ENCODE measurements at places on chromosomes 13 and 19.
A peak's percentile ranks its signal among the peaks of the same experiment; 100 is the strongest.

- DNase-seq: no peak
Observed at GRCh38 chr13:46613409-46614049, 60.6 kb downstream of the LRCH1 start.

- DNase-seq: no peak
Observed at GRCh38 chr19:19443283-19443682, 37.8 kb downstream of the GATAD2A start.

GRCh38 chr19:38513762-38514167, 80.3 kb downstream of the RYR1 start:
- DNase-seq: no peak

DNA sequence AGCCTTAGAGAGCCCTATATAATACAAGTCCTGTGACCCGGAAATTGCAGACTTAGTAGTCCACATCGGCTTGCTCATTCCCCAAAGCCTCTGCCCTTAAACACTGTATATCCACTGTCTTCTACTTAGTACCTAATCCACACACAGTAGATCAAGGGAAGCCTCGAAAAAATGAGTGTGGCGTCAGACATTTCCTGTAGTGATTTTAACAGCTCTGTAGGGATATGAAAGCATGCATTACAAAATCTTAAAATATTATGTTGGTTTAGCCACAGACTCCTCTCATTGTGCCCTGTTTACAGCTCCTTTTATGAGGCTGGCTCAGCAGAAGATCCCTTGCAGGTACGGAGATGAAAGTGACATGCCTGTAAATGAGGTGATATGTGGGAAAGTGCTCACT, 416.3 kb downstream of the LIG4 start:
- DNase-seq: no peak

- DNase-seq: peak; percentile 34
Observed at GRCh38 chr19:52689843-52690368, 44.9 kb downstream of the ZNF611 start.

GRCh38 chr19:19270749-19271571, 2.1 kb downstream of the TM6SF2 start:
- DNase-seq: no peak

GRCh38 chr19:9914001-9914314, 22.4 kb downstream of the OLFM2 start:
- peak; percentile 52 for DNase-seq

DNA sequence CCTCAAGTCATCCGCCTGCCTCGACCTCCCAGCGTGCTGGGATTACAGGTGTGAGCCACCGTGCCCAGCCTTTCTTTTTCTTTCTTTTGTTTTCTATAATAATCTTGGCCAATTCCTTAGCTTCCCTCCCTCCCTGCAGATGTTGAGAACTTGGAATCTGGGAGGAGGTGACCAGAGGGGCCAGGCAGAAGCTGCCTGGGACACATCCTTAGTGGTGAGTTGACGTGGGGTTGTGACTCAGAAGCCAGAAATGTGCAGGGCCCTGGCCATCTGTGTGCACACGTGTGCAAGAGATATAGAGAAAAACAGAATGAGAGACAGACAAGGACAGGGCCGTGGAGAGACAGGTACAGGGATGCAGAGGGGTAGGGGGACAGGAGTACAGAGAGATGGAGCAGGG, 154.3 kb downstream of the SIPA1L3 start:
- DNase-seq: peak; percentile 89

GRCh38 chr19:21749090-21749489, 18.3 kb downstream of the ZNF100 start:
- no peak for DNase-seq

DNA sequence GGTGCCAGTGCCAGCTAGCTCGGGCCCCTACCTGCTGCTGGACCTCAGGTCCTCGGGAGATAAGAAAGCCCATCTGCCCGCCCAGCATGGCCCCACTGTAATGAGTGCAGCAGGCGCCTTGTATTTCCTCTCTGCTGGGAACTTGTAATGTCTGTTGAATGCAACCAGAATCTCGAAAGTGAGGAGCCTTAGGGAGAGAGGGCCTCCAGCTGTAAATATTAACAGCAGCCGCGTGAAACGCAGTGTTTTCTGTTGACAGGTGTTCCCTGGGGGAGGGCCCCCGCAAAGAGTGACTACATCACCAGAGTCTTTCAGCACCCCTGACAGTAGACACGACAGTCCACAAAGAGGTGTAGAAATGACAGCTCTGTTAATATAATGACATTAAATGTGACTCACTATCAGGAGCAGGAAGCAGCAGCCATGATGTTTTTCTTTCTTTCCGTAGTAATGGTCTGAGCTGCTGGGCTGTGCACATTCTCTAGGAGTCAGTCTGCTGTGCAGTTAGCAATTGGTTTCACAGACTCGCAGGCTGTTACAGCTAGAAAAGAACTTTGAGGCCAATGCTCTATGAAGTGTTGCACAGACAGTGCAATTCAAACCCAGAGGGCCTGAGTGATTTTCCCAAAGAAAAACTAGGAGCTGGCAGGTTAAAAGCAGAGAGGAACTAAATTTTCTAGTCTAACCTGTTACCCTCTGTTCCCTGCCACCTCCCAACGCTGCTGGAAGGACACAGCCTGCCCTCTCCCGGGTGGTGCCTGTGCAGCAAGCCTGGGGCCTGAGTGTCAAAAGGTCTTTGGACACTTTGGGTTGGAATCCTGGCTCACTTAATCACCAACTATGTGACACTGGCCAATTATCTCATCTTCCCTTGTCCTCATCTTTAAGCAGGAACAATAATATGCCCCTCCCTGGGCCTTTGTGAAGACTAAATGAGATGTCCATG, 58.6 kb upstream of the WASF3 start:
- no peak for DNase-seq

DNA sequence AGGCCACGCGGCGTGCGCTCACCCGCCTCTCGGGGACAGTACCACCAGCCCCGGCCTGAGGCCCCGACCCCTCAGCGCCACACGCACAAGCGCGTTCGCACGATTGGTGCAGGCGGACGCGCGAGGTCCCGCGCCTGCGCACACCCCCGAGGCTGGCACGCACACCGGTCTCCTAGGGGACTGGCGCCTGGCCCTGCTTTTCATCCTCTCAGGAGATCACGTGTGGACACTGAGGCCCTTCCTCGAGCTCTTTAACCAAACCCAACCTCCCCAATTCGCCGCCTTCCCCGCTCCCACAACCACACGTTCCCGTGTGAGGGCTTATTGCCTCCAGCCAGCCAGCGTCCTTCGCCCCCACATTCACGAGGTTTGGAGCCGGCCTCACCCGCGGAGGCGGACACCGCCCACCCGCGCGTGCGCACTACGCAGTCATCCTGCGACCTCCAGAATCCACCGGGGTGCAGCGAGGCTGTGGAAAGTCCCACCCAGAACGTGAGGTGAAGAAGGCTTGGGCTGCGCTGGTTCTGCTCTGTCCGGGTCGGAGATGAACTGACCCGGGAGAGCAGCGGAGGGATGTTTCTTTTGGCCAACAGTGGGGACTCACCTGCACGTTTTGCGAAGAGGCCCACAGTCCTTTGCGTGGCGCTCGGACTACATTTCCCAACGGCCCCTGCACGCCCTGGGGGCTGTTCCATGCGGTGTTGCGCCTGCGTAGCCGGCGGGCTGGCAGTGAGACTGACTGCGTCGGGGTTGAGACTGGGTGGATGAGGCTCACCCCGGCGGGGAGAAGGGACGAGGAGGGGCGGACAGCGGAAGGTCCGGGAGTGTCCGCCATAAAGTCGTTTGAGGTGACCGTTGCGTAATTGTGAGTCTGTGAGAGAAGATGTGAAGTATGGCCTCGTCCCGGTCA, 539 bp upstream of the ZNF667 start:
- peak; percentile 95 for DNase-seq

DNA sequence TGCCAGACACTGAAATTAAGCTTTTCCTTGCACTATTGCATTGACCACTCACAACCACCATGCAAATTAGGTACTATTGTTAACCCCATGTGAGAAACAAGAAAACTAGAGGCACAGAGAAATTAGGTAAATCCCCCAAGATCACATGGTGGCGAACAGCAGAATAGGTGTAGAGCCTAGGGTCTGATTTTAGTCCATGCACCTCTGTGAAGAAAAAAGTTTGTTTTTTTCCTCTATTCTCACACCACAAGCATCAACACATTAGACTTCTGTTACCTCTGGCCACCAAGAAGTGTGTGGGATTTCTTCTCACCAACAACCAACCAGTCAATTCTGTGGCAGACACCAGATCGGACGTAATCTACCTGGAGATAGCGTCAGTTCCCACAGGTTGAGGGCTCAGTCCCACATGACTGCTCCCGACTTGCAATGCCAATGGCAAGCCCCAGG, 391.9 kb downstream of the COG6 start:
- DNase-seq: no peak

DNA sequence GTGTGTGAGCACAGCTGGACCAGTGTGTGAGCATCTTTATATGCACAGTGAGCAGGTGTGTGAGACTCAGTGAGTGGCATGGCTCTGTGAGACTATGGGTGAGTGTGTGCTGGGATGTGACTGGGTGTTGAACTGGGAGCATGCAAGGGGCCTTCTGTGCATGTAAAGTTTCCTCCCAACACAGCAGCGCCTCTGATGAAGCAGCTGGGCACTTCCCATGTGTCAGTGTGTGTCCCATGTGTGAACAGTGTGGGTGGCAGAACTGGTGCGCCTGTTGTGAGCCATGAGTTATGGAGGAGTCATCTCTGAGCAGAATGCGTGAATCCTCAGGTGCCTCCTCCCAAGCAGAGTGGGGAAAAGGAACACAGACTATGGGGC, 24.1 kb downstream of the LGALS16 start:
- DNase-seq: no peak

GRCh38 chr19:48672994-48673393, at the start of gene NTN5:
TSS of gene NTN5 (minus strand) at chr19:48673017. CDS start at chr19:48670986, 2,031 bp downstream.
- DNase-seq: no peak

GRCh38 chr13:110705356-110705825, 525 bp downstream of the CARS2 start:
- DNase-seq: no peak

DNA sequence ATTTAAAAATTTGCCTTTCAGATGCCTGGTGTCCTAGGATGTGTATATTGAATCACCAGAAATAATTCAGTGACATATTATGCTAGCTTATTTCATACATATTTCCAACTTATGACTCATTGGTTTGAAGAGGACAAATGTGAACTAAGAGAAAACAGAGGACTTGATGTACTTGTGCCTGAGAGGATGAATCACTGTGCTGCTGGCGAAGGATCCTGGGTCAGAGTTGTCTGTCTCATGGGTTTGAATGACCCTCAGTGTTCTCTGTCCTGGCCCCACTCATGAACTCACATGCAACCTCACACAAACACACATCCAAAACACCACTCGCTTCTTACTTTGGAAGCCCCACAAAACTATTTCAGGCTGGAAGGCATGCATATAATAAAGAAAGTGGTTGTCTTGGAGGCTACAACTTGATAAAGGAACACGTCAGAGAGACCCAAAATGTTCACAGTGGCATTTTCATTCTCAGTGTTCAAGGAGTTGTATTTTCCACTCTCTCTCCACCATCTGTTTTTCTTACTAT, 129.0 kb upstream of the SPRY2 start:
- peak; percentile 35 for DNase-seq

- DNase-seq: peak; percentile 93
Observed at GRCh38 chr19:27971071-27971470, 1241.9 kb downstream of the UQCRFS1 start.

DNA sequence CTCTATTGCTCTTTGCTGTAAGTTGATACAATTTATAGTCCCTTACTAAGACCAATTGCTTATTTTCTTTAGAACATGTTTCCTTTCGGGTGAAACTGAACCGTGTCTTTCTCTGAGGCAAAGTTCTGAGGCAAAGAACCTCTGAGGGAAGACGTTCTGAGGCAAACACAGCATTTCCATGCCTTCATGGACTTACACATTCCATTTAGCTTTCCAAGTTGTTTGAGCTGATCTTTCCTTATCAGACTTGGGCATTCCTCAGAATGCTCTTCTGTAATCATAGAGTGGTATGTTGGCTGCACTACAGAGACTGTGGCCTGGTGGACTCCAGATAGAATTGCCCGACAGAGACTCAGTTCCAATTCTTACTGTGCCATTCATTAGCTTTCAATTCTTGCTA, 579.1 kb downstream of the KCTD12 start:
- no peak for DNase-seq

DNA sequence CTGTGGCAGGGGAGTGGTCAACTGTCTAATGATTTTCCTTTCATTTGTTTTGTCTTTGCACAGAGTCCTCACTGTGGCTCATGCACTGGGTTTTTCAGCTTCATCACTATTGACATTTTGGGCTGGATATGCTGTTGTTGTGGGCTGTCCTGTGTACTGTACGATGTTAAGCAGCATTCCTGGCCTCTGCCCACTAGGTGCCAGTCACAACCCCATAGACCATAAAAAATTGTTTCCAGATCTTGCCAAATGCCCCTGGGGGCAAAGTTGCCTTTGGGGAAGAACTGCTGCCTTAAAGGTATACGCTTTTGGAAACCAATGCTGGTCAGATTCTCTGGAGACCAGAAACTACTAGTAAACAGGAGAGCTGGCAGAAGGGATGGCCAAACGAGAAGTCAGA, 310.4 kb downstream of the SPRY2 start:
- DNase-seq: no peak

- DNase-seq: no peak
Observed at GRCh38 chr13:25846222-25846984, 205.4 kb downstream of the SHISA2 start.

- DNase-seq: no peak
Observed at GRCh38 chr13:114259374-114259773, 22.0 kb upstream of the UPF3A start.

GRCh38 chr19:39754971-39755370, 17.1 kb upstream of the CLC start:
- DNase-seq: no peak

- peak; percentile 39 for DNase-seq
Observed at GRCh38 chr13:100721885-100722512, 47.4 kb upstream of the TMTC4 start.

DNA sequence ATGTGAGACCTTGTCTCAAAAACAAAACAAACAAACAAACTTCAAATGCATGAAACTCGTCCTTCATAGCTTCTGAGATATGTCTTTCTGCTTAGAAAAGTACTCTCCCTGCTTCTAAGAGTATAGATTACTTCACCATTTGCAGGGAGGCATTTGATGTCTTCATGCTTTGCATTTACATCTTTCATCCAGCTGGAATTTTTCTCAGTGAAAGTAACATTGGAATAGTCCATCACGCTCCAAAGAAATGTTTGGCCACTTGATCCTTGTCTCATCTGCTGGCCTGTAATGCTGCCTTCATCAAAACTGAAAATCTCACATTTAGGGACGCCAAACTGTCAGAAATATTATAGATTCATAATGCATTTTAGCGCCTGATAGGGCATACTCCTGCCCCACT, 19.2 kb downstream of the PNMA8A start:
- no peak for DNase-seq

GRCh38 chr13:39132286-39133230, 94.3 kb downstream of the NHLRC3 start:
- DNase-seq: peak; percentile 3

DNA sequence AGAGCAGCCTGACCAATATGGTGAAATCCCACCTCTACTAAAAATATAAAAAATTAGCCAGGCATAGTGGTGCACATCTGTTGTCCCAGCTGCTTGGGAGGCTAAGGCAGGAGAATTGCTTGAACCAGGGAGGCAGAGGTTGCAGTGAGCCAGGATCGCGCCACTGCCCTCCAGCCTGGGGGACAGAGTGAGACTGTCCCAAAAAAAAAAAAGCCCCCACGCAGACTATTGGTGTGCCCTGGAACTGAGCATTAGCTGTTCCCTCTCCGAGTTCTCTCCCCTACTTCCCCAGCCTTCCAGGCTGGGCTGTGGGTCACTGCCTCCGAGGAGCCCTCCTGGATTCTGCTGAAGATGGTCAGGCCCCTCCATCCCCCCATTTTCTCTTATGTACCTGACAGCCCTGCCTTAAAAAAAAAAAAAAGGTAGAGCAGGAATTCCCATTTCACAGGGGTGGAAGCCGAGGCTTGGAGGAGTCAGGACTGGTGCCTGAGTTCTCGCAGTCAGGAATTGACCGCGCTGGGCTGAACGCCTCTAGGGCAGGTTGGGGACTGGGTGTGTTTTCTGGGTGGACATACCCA, 1.9 kb downstream of the ADAT3 start:
- DNase-seq: no peak
